ENCODE measurements at places on chromosomes 13 and 19.

DNA sequence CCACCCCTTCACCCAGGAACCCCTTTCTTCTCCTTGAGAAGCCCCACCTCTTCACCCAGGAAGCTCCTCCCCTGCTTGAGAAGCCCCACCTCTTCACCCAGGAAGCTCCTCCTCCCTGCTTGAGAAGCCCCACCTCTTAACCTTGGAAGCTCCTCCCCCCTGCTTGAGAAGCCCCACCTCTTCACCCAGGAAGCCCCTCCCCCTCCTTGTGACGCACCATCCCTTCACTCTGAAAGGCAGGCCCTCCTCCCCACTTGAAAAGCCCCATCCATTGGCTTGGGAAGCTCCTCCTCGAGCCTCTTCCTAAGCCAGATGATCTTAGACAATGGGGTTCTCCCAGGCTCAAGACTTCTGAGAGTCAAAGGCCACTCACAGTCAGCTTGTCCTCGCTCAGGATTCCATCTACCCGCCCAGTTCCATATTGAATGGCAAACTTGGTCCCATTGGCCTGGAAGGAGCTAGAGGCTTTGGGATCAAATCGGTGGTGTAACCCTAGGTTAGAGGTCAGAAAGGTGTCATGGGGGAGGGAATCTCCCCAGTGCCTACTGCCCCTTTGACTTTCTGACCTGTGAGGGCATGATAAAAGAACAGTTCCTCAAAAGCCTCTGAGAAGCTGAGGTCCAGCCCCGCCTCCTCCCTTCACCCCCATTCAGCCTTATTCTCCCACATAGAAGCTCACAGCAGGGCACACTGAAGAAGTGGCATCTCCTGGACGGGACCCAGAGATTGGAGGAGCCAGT lies 4.0 kb downstream of the NAPSA start:
- no peak for DNase-seq

- no peak for DNase-seq
Observed at GRCh38 chr19:43078311-43078710, 4.2 kb downstream of the PSG2 start.

GRCh38 chr13:88042489-88042888 lies 371.3 kb downstream of the SLITRK5 start:
- DNase-seq: no peak

- DNase-seq: no peak
Observed at GRCh38 chr19:31350693-31351055, 1.4 kb upstream of the TSHZ3 start.

GRCh38 chr13:100789968-100790367 lies 115.4 kb upstream of the TMTC4 start:
- no peak for DNase-seq

GRCh38 chr19:40225440-40226305 lies 816 bp downstream of the CCNP start:
- DNase-seq: no peak

DNA sequence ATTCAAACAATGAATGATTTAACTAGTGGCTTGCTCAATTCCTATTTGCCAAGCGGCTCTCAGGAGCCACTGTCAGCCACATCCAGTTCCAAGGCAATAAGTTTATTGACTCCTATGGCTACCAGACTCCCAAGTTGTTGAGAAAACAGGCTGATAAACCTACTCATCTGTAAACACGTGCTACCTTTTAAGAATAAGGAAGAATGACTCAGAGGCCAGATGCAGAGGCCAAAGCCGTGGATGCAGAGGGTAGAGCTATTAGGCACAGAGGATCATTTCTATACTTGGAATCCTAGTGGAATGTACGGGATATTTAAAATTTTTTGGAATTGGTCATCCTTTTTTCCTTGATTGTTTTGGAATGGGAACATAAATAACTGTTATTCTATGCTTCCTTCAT lies 1921.1 kb downstream of the OLFM4 start:
- no peak for DNase-seq

DNA sequence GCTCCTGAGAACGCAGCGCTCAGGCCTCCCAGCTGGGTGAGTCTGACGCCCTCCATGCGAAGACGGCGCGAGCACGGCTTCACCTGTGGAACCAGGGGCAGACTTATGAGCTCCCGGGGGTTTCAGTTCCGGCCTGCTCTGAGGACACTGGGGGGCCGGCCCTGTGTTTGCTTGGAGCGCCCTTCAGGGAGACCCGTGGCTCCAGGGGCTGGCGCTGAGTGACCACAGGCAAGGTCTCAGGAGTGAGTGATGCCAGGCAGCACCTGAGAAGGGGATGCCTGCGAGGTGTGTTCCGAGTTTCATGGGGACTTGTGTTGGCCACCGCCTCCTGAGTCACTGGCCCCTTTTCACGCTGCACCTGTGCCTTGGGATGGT lies 4.5 kb downstream of the MCF2L start:
- no peak for DNase-seq
